ENCODE measurements at places on chromosomes 6 and 20.

DNA sequence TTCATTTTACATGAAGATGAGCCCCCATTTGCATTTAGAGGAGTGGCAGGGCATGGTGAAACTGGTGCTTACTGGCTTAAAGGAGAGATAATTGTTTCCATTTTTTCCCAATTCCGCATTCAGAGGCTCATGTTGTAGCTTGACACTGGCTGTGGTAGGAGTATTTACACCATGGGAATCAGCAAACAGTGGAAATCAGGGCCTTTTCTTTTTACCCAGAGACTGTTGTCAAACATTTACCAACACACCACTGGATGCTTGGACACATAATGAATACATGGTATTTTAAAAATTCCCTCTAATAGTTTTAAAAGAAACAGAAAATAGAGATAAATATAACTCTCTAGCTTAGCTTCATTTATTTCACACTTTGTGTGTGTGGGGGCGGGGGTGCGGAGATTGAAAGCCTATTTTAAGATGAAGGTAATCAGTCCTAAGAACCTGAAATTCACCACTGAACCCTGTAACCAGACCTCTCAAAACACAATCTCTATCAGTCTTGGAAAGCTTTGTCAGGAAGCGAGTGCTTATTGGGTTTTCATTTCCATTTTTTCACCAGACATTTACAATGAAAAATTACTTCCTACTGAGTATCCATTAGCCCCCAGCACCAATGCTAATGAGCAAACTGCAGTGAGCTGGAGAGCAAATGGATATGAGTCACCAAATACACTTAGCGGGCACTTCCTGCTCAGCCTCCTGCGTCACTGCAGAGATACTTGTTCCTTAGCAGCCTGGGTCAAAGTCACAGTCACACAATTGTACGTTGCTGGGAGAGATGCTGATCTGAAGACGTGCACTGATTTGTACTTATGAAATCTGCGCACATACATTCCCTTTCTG lies 532.0 kb downstream of the BCKDHB start:
- no peak for DNase-seq

- DNase-seq, result no peak
These were observed 70.1 kb downstream of the SLX4IP start for GRCh38 chr20:10504994-10505730.

- no peak for DNase-seq
These were observed 1.9 kb downstream of the VWA7 start for GRCh38 chr6:31775184-31775583.

DNA sequence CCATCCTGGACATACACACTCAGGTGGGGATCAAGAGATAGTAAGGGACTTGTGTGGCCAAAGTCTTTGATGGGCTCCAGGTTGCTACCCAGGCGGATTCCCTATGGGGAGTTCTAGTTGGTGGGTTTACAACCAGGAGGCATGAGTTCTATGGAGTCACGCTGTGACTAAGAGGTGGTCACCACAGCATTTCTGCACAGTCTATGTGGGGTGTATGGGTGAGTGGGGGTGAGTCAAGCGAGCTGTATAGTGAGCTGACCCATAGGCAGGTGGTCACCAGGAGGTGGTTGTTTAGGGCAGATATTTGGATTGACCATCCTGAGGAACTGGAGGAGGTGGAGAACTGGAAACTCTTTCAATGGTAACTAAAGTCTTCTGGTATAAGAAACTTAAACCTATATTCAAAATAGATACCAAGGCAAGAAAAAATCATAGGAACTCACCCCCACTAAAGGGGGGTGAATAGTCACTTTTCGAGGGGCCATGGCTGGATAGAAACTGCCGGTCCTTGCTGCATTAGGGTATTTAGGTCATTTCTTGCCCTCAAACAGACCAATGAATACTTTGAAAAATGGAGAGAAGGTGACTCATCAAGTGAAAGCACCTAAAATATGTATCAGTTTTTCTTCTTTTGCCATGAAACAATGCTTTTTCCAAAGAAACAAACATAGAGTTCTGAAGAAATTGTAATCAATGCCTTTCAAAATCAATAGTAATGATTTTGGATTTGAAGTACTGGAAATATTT lies 84.3 kb upstream of the NRN1 start:
- no peak for DNase-seq

DNA sequence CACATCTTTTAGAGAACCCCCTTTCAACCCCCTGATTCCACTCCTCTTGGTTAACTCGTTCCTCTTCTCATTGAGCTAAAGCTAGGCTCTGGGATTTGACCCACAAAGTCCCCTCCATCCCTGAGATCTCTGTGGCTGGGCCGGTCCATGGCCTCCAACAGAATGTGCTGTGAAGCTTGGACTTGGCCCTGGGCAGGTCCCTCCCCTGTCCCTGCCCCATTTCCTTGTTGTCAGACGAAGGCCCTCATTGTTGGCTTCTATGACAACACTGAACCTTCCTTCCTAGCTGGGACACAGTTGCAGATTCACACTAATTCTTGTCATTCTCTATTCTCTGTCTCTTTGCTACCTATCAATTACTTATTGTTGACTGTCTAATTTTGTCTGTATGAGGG lies 156.1 kb downstream of the SYCP2 start:
- no peak for DNase-seq

GRCh38 chr6:166664135-166664534 lies 37.1 kb upstream of the RPS6KA2 start:
- DNase-seq, result no peak

DNA sequence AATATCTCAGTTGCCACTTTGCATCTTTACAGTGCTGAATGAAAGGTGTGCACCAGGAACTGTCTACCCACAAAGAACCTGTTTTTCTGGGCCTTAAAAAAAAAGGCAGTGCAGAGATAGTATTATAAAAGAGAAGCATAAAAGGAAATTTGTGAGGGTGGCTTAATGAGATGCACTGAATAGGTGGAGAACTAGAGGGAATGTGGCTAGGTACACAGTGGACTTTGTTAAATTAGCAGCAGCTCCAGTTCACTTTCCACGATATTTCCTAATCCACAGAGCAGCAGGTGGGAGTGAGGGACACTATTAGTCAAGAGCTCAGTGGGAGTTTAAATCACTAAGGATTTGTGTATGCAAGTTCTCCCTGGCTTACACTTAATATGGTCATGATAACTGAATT lies 38.8 kb downstream of the MAP7 start:
- no peak for DNase-seq

GRCh38 chr20:36591854-36592641 lies 13.5 kb upstream of the RAB5IF start:
- no peak for DNase-seq

GRCh38 chr6:8819446-8819845 lies 384.1 kb upstream of the SLC35B3 start:
- DNase-seq, result no peak

DNA sequence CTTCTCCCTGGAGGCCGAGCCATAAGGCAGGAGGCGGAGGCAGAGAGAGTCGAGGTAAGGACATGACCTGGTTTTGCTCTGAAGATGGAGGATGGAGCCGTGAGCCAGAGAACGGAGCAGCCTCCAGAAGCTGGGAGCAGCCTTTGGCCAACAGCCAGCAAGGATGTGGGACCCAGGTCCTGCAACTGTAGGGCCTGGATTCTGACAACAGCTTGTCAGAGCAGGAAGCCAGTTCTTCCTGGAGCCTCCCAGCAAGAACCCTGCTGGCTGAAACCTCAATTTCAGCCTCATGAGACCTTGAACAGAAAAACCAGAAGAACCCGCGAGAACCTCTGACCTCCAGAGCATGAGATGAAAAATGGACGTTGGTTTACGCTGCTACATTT lies 13.4 kb upstream of the MRGBP start:
- DNase-seq, result no peak

DNA sequence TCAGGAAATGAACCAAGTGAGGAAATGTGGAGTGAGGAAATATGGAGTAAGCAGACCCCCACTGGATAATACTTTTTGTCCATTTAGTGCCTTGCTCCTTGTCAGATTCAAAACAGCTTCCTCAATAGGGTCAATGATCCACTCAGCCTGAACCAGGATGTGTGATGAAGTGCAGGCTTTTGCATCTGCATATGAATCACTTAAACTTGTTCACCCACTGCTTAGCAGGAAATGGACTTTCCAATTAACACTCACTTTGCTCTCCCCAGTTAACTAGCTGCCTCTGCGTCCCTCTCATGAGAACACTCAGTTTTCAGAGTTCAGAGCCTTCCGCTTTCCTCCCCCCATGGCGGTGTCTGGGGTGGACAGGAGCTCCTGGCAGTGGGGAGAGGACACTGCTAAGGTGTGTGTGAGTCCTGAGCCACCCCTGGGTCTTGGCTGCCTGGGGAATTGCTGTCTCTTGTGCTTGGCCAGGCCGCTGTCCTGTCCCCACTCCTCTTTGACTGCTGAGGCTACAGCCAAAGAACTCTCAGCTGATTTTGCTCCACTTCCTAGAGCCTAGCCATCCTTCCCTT lies 621.8 kb downstream of the CDH26 start:
- DNase-seq, result no peak

Data from thymus (tissue), 14 donors.